Occipital lobe (tissue), 3 donors: ENCODE measurements at places on chromosomes 11 and 22.

GRCh38 chr22:11616811-11617210 is 3911.2 kb upstream of the OR11H1 start:
- no peak for DNase-seq

DNA sequence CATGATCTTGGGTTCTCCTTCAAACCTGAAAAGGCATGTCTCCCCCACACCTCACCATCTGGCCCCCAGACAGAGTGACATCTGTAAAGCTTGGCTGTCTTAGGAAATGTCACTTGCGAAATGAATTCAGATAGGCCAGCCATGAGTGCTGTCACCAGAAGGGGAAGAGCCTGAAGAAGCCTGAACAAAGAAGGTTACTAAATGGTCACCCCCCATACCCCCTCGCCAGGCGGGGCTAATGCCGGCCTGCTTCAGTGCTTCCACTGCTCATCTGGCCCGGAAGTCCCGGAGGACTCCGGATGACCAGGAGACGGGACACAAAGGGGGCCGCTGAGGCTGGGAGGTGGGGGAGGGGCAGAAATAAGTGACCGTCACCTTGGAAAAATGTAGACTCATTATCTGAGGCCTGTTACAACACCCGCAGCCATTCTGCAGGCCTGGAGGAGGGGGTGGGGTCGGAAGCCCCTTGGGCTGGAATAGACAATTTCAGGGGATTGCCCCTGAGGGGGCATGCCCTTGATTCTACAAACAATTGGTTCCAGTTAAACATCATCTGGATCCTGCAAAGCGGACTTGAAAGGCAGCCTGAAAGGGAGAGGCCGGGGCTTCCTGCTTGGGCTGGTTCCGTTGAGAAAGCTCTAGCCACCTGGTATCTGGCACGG is 43.2 kb downstream of the NAT10 start:
- DNase-seq, result no peak

GRCh38 chr11:118734031-118734430 is 54.6 kb upstream of the TREH start:
- DNase-seq, result no peak

- no peak for DNase-seq
Observed at GRCh38 chr11:29217901-29218300, 798.9 kb downstream of the KCNA4 start.

- peak; percentile 27 for DNase-seq
Observed at GRCh38 chr11:8871171-8871775, 39.7 kb upstream of the AKIP1 start.

GRCh38 chr11:64181506-64182411 is 4.2 kb upstream of the STIP1 start:
- DNase-seq, result peak; percentile 91

DNA sequence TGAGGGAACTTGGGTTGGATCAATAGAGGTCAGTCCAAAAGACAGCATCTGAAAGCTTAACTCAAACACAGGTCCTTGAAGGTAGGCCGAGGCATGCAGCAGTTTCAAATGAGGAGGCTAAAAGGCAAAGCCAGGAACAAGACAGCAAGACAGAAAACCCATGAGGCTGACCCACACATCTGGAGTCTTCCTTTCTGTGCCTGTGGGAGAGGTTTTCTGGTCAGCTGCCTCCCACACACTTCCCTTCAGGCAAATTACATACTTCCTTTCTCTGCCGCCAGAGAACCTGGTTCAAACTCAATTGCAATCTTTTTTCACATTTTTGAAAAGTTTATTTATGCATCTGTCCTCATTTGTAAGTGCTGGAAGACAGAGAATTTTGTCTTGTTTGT is 29.8 kb upstream of the CRTAM start:
- no peak for DNase-seq
